ENCODE measurements at places on chromosomes 1 and 21.
A peak's percentile ranks its signal among the peaks of the same experiment; 100 is the strongest.

DNA sequence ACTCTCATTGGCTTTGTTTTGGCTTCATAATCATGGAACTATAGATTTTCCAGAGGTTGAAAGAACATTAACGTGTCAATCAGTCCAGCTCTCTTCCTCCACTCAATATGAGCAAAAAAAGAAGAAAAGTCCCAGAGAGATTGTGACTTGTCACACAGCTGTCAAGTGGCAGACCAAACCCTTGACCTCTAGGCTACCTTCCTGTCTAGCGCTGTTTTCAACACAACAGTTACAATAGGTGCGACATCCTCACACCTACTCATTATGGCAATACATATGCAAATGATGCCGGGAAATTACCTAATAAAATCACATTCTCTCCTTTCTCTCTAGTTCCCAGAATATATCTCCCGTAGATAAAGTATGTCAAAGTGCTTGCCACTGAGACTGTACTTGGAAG lies 1.1 kb downstream of the WARS2 start:
- DNase-seq: peak; percentile 19

- DNase-seq: no peak
Measured at GRCh38 chr1:115078708-115079107, 10.6 kb downstream of the TSPAN2 start.

- no peak for DNase-seq
Measured at GRCh38 chr1:19533626-19534025, 48.3 kb upstream of the CAPZB start.

DNA sequence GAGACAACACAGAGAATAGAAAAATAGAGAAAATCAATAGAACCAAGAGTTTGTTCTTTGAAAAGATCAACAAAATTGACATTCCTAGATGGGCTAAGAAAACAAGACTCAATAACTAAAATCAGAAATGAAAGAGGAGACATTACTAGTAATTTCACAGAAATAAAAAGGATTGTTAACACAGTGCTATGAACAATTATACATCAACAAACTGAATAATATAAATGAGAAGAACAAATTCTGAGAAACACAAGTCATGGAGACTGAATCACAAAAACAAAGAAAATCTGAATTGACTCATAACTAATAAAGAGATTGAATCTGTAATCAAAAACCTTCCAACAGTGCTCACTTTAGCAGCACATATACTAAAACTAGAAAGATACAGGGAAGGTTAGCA lies 51.6 kb upstream of the TTC39A start:
- no peak for DNase-seq

GRCh38 chr1:182493063-182493462 lies 43.1 kb downstream of the RGSL1 start:
- DNase-seq: no peak

Measured in stimulated activated CD8-positive, alpha-beta memory T cell treated with anti-CD3 and anti-CD28 coated beads, Interleukin-15, amount 100 ng/mL, for 48 hours (primary cell).